ENCODE measurements at places on chromosomes 11 and 22. TPM values are rescaled to one million over a fixed set of nuclear protein-coding genes. Genes with fewer than 3 reads are reported as not detected.
A peak's percentile ranks its signal among the peaks of the same experiment; 100 is the strongest.

GRCh38 chr22:41369837-41370236 lies 11.9 kb upstream of the TEF start:
- DNase-seq, result no peak

GRCh38 chr11:111265421-111265820 lies 19.9 kb downstream of the POU2AF2 start:
- DNase-seq, result no peak

The NOX4 gene
- total RNA-seq, result not detected

The DDX10 gene
- total RNA-seq, result 23.2 TPM

- no peak for DNase-seq
Measured at GRCh38 chr11:127451861-127452260, 451.3 kb upstream of the KIRREL3 start.

- no peak for DNase-seq
Measured at GRCh38 chr11:61126256-61126655, 24.0 kb downstream of the CD5 start.

GRCh38 chr11:2521081-2521732 lies 76.4 kb downstream of the KCNQ1 start:
- DNase-seq, result peak; percentile 12

The LIMK2 gene
- total RNA-seq, result 46.4 TPM

GRCh38 chr11:126420698-126421256 lies 65.3 kb downstream of the ST3GAL4 start:
- DNase-seq, result no peak

The TCN1 gene
- not detected for total RNA-seq

The KDM4E gene
- not detected for total RNA-seq

DNA sequence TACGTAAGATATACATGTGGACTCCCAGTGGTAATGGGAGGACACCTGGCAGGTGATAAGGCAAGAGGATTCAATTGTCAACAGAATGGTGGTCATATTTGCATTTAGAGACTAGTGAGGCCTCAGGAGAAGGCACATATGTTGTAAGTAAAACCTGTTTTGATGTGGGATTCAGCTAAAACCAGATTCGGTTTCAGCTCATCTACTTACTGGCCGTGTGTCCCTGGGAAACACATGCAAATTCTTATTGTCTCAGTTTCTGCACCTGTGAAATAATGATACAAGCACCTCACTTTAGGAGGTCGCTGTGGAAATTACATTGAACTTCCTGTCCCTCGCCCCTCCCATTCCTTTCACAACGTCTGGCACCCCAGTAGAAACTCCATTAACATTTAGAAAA lies 78.9 kb upstream of the FIBIN start:
- no peak for DNase-seq

DNA sequence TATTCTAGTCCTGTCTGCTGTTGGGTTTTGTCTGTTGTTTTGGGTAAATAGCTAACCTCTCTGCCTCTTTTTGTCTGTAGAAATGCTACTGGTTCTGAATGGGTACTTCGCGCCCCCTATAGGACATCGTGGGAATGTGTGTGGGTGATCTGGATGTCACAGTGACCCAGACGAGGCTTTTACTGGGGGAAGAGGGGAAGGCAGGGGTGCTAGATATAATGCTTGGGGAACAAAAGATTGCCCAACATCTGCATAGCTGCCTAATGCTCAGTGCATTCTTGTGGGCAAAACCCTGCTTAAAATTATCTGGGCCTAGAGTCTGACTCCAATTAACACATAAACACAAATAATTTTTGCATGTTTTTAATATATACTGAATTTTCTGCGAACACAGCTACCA lies 57.7 kb downstream of the BMAL1 start:
- peak; percentile 74 for DNase-seq

The TYR gene
- total RNA-seq, result not detected

DNA sequence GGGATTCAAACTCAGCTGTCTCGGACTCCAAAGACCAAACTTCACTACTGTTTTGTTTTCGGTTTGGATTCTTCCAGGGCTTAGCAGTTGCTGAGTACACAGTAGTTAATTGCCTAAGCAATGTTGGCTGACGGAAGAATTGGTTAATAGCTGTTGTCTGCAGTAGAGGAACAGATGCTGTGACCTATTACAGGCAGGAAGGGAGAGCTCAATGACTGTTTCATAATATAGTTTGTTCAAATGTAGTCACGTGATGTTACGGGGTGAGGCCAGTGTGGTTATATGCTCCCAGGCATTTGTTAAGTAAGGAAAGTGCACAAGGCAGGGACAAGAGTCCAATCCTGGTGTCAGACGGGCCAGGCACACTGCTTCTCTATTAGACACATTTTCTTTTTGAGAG lies 222.6 kb upstream of the CCDC90B start:
- DNase-seq, result no peak

- DNase-seq, result no peak
Measured at GRCh38 chr11:1087961-1088926, 13.6 kb downstream of the MUC2 start.

The ACRV1 gene
- total RNA-seq, result not detected
